ENCODE measurements at places on chromosomes 2 and 18.

DNA sequence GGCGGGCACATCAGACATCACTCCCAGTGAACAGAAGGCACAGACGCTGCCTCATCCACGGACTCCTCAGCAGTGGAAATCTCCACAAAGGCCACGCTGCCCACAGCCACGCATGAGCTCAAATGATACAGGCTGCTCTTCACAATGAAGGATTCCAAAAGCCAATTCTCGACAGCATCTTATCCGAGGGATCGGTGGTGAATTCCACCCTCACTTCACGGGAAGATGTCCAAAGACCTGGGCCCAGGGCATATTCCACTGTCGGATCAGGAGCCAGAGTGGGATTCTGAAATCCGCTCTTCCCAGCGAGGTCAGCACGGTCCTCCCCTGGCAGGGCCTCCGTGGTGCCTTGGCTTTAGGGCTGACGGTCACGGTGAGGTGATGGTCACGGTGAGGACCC, 55.8 kb downstream of the EIPR1 start:
- DNase-seq: no peak

- DNase-seq: no peak
Measured at GRCh38 chr2:90077948-90078347, 1386.5 kb downstream of the RPIA start.

GRCh38 chr2:143193121-143193520, 63.9 kb downstream of the ARHGAP15 start:
- no peak for DNase-seq

DNA sequence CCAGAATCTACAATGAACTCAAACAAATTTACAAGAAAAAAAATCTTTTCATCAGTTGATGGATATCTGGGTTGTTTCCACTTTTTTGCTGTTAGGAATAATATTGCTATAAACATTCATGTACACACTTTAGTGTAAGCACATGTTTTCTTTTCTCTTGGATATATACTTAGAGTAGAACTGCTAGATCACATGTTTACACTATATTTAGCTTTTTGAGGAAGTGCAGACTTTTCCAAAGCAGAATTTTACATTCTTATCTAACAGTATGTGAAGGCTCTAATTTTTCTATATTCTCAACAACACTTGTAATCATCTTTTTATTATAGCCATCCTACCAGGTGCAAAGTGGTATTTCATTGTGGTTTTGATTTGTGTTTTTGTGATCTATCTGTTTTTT, 103.6 kb upstream of the RMP24 start:
- DNase-seq: no peak

GRCh38 chr18:58831606-58832005, 33.1 kb upstream of the ZNF532 start:
- DNase-seq: no peak

- DNase-seq: no peak
Measured at GRCh38 chr2:241116606-241117560, 14.8 kb upstream of the MTERF4 start.

DNA sequence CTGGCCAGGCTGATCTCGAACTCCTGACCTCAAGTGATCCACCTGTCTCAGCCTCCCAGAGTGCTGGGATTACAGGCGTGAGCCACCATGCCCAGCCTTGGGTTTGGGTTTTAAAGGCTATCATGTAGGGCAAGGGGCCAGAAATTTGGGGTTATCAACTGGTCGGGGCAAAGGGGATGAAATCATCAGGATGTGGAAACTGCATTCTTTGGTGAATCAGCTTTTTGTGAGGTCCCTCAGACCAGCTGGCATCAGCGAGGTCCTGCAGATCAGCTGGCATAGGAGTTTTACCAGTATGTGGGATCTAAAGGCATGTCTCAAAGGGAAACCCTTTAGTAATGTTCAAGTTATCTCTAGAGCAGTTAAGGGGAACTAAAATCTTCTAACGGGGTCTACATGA, 6.4 kb upstream of the GEMIN6 start:
- DNase-seq: no peak

- no peak for DNase-seq
Measured at GRCh38 chr2:165402162-165402561, 67.3 kb upstream of the CSRNP3 start.

DNA sequence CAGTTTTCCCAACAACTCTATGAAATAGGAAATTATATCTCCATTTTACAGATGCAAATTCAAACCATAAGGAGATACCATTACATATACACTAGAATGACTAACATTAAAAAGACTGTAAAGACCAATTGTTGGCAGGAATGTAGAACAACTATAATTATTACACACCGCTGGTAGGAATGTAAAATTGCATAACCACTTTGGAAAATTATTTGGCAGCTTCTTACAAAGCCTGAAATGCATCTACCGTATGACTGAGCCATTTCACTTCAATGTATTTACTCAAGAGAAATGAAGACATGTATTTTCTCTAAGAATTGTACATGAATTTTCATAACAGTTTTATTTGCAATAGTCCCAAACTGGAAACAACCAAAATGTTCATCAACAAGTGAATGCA, 189.1 kb upstream of the BCL2L11 start:
- DNase-seq: no peak

DNA sequence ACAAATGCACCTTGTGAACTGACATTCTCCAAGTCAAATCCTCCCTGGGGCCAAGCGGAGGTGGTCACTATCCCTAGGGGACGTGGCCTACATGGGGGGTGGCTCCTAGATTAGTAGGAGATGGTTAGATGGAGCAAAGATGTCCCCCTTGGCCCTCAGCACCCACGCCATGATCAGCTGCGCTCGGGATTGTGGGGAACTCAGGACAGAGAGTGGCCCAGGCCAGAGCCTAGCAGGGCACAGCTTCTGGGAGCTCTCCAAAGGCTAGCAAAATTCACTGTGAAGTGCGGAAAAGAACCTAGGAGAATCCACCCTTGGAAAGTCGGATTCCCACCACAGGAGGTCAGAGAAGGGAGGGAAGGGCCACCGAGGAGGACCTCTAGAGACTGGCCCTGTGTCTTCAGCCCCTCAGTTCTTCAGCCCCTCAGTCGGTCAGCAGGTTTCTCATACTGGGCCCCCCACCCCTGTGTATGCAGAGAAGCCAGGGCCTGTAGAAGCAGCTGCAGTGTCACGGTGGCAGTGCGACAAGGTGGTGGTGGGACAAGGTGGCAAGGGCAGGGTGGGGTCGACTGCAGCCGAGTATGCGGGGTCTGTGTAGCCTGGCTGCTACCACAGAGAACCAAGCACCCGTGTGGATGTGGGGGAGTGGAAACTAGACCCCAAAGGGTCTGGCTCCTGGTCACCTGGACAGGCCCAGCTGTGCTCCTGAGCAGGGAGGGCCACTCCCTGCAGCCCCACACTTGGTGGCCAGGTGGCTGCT, 18.4 kb downstream of the GPR55 start:
- DNase-seq: no peak

DNA sequence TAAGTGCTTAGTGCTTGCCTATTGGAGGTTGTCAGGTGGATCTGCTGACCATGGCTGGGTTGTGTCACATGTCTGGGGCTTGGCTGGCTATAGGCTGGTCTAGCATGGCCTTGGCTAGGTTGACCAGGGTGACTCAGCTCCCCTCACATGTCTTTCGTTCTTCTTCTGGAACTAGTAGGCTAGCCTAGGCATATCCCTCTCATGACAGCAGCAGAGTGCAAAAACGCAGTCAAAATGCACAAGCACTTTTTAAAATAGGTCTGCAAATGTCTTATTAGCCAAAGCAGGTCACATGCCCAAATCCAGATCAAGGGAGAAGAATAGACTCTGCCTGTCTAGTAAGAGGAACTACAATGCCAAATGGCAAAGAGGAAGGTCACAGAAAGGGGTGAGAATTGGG, 179.7 kb upstream of the ACVR2A start:
- DNase-seq: no peak

GRCh38 chr18:32174719-32175118, 15.1 kb upstream of the MEP1B start:
- DNase-seq: no peak

DNA sequence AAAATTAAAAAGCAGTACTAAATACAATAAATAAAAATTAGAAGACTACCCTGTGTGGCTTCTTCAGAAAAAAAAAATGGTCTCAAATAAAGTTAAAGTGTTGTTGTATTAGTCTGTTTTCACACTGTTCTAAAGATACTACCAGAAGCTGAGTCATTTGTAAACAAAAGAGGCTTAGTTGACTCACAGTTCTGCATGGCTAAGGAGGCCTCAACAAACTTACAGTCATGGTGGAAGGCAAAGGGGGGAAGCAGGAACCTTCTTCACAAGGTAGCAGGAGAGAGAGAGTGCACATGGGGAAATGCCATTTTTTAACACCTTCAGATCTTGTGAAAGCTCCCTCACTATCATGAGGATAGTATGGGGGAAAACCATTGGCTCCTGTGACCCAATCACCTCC, 612.8 kb downstream of the RNF144A start:
- DNase-seq: no peak

DNA sequence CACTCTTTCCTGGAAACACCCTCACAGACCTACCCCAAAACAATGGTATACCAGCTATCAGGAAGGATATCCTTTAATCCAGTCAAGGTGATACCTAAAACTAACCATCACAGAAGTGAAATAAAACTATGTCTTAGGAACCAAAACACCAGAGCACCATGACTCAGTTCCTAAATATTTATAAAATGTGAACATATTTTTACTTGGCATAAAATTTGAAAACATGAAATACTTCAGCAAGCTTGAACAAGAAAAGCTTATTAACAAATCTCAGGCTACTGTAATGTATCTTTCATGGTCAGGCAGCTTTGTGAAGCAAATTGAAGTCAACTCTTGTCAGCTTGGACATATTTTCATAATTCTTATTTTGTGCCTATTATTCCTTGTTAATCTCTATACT, 440.8 kb upstream of the CDH20 start:
- DNase-seq: no peak

DNA sequence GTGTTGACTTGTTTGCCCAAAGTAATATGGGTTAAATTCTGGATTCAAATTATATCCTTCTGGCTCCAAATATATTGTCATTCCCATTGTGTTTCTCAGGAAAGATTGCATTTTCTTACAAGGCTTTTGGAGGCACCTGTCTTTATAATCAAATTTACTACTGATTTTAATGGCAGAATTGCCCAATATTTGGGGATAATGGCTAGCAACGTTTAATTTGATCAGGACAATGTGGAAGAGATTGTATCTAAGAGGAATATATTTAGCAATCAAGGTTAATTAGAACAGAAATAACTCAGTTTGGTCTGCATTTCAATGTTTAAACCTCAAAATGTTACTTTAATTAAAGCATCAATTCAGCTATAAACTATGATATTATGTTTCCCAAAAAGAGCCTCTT, 41.7 kb upstream of the ZNF804A start:
- no peak for DNase-seq

DNA sequence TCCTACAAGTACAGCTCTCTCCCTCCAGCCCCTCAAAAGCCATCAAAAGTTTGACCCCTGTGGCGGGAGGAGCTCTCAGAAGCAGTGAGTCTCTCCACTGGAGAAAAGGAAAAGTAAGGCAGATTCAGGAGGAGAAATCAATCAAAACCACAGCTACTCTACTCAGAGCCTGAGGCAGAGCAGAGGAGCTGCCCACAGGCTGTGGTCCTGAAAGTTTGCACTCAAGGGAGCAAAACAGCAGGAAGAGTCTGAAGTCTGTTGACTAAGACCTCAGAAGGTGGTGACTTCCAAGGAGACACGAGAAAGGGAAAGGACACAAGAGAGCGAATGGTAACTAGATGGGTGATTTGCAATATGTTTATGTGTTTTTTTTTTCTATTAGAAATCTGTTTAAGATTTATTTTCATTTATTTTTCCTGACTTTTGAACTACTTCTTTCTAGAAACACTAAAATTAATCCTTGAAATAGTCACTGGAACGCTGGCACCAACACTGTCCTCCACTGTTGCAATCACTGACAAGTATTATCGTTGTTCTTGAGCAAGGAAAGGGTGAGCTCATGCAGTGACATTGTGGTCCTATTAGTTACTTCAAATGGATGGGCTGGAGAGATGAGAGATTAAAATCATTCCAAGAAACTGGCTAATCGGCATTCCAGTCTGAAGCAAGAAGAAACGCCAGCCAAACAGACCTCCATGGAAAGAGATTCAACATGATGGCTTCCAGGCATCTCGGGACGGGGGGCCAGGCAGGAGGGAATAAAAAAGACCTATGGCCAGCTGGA, 35.8 kb downstream of the PID1 start:
- DNase-seq: no peak

- no peak for DNase-seq
Measured at GRCh38 chr2:133167990-133168389, 400.3 kb downstream of the NCKAP5 start.

DNA sequence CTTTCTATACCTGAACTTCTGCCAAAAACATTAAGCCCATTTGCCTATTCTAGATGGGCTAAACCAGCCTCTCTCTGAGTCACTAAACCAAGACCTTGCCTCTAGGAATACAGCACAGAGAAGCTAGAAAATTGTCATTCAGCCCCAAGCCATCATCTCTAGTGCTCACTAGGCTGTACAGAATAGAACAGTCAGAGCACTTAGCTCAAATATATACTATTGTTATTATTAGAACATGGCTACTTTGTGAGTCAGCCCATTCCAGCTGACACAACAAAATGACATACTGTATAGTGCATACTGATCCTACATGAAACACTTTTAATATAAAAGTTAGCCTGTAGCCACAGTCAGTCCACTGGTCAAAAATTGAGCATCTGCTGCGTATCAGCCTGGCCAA, 418.8 kb downstream of the NRXN1 start:
- DNase-seq: no peak

- no peak for DNase-seq
Measured at GRCh38 chr2:240780023-240780700, 39.9 kb downstream of the KIF1A start.

GRCh38 chr2:214651451-214651850, 158.0 kb downstream of the BARD1 start:
- no peak for DNase-seq

GRCh38 chr2:85994897-85995647, 106.3 kb upstream of the ST3GAL5 start:
- no peak for DNase-seq

DNA sequence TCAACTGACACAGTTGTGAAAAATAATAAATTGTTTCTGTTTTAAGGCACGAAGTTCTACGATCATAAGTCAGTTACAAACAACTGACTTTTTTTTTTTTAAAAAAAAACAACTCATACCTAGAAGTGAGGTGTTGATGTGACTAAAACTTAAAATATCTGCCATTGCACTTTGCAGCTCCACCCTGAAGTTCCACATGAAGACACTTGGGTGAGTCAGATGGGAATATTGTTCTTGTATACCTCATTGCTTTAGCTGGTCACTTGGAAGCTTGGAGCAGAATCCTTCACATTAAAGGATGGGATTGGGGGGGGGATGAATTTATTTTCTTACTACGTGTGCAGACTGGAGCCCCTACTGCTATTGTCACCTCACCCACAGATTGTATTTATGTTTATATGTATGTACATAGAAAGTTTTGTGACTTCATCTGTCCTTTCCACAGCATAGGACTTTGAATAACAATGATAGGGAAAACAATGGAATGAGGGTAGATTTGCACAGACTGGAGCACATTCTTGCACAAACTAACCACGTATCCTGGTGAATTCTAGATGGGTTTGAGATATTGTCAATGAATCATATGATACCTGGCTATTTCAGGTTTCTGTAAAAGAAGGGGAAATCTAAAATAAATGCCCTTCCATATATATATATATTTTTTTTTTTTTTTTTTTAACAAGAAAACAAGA, 57.9 kb upstream of the ARHGAP15 start:
- no peak for DNase-seq

Data from stimulated activated naive CD4-positive, alpha-beta T cell treated with Interleukin-2 at 50 U/mL for 16 hours (primary cell).